ENCODE measurements at places on chromosomes 11 and 22.

DNA sequence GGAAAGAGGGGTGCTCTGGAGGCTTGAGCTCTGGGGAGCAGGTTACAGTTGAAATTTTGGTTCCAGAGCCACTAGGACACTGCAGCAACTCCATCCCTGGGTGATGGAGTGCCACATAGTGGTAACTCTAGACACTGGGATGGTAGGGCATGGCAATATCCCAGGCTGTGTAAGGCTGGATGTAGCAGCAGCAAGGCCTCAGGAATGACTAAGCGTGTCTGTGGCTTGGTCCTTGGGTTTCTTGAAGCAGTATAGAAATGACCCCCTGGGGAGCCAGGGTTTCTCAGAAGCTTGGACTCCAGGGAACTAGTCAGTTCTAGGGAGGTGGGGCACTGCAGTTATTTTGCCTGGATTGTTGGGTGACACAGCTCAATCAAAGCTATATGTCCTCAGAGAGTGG, 8.1 kb downstream of the MS4A4A start:
- H3K27ac ChIP-seq = no peak overlapping the region
- H3K4me3 ChIP-seq = no peak overlapping the region
- H3K4me1 ChIP-seq = no peaks in the 10 kb centered on the region
- no peaks in the 10 kb centered on the region for H3K36me3 ChIP-seq
- H3K27me3 ChIP-seq = no peaks in the 10 kb centered on the region

- peak overlapping the region; percentile 52 for H3K27ac ChIP-seq
- peaks cover 26% of the 10 kb centered on the region for H3K4me1 ChIP-seq
- H3K4me3 ChIP-seq = no peak overlapping the region
- no peak for DNase-seq
- H3K27me3 ChIP-seq = no peaks in the 10 kb centered on the region
- peaks cover 44% of the 10 kb centered on the region for H3K36me3 ChIP-seq
Measured at GRCh38 chr11:44600261-44600660, 34.8 kb downstream of the CD82 start.

DNA sequence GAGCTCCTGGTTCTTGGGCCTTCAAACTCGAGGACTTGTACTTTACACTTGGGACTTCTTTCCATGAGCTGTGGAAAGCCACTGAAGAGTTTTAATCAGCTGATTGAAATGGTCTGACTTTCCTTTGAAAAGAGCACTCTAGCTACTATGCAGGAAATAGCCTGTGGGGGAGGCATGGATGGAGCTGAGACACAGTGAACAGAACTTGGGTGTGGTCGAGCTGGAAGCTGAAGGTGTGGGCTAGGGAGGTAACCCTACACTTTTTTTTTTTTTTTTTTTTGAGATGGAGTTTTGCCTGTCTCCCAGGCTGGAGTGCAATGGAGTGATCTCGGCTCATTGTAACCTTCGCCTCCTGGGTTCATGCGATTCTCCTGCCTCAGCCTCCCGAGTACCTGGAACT, 17.5 kb upstream of the CAPRIN1 start:
- no peak for DNase-seq
- H3K4me3 ChIP-seq = no peak overlapping the region
- H3K27me3 ChIP-seq = peaks cover 11% of the 10 kb centered on the region
- no peak overlapping the region for H3K27ac ChIP-seq
- no peaks in the 10 kb centered on the region for H3K36me3 ChIP-seq

DNA sequence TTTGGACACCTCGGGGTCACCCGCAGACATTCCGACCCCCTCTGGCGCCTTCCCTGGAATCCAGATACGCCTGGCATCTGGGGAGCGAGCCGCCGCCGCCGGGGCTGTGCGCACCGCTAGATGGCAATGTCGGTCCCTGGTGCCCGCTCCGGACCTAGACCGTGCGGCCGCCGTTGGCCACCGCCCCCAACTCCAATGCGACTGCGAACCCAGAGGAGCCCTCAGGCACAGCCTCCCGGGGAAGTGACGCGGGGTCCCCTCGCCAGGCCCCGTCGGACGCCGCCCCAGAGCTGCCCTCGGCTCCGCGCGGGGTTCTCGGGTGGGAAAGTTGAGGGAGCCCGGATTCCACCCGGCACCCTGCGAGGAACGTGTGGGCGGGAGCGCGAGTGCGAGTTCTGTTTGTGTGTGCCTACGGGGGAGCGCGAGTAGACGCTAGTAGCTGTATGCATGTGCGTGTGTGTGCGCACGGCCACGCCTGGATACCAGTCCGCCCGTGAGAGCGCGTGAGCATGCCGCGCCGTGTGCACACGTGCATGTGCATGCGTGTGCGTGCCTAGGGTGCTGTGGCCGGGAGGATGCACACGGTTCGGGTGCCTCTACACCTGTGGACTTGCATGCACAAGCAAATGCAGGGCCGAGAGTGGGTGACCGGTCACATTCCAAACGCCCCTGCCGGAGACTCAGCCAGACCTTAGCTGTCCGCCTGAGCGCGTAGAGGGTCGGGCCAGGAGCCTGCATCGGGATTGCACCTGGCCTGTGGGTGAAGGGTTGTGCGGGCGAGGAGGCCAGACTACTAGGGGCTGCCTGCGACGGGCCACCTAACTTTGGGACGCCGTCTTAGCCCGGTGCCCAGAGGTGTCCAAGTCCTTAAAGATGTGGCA, 1.9 kb downstream of the CHRM4 start:
- no peaks in the 10 kb centered on the region for H3K36me3 ChIP-seq
- peak overlapping the region; percentile 54 for H3K4me3 ChIP-seq
- peaks cover 11% of the 10 kb centered on the region for H3K4me1 ChIP-seq
- H3K27me3 ChIP-seq = peaks cover 67% of the 10 kb centered on the region
- peak; percentile 63 for DNase-seq

- peak overlapping the region; percentile 92 for H3K27ac ChIP-seq
- H3K36me3 ChIP-seq = peaks cover 34% of the 10 kb centered on the region
- H3K4me1 ChIP-seq = peaks cover 60% of the 10 kb centered on the region
- DNase-seq = peak; percentile 86
- peak overlapping the region; percentile 55 for H3K4me3 ChIP-seq
Measured at GRCh38 chr11:12150831-12151382, 40.5 kb downstream of the MICAL2 start.

- peaks cover 8% of the 10 kb centered on the region for H3K27me3 ChIP-seq
- H3K4me1 ChIP-seq = no peaks in the 10 kb centered on the region
- H3K4me3 ChIP-seq = no peak overlapping the region
- no peak for DNase-seq
- no peak overlapping the region for H3K27ac ChIP-seq
Measured at GRCh38 chr11:73333173-73333572, 25.1 kb downstream of the ARHGEF17 start.

- DNase-seq = no peak
- peaks cover 90% of the 10 kb centered on the region for H3K36me3 ChIP-seq
- H3K4me3 ChIP-seq = no peak overlapping the region
- peaks cover 84% of the 10 kb centered on the region for H3K4me1 ChIP-seq
- H3K27me3 ChIP-seq = no peaks in the 10 kb centered on the region
Measured at GRCh38 chr11:88327061-88327460, 10.5 kb downstream of the CTSC start.

DNA sequence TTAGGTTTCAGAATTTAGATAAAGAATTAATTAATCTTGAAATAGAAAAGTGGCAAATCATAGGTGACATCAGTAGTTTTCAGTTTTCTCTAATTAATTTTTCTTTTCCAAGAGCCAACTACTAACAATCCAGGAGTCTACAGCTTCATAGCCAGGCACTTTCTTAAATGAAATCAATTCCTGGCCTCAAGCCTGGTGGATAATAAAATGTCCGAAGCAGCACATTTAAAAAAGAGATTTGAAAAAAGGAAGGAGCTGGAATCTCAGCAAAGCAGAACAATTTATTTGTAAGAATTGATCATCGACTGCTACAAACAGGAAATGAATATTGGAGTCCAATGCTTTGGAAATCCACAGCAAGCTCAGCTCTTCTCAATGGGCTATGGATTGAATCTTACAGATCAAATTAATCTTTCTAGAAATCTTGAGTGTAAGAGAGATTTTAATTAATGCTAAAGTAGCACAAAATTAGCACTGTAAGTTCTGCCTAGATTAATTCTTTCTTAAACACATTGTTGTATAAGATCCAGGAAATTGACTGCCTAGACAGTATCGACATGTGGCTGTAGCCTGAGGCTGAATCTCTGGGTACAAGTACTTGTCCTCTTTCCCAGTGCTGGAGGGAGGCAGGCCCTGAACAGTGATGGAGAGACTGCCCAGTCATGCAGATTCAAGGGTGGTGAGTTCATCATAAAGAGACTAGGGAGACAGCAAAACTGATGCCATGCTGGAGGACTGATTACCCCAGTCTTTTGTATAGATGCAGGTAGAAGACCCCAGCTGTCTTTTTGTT, 167.8 kb upstream of the POU2AF2 start:
- no peak overlapping the region for H3K27ac ChIP-seq
- H3K4me3 ChIP-seq = no peak overlapping the region
- H3K36me3 ChIP-seq = no peaks in the 10 kb centered on the region
- DNase-seq = no peak
- H3K27me3 ChIP-seq = peaks cover 2% of the 10 kb centered on the region

DNA sequence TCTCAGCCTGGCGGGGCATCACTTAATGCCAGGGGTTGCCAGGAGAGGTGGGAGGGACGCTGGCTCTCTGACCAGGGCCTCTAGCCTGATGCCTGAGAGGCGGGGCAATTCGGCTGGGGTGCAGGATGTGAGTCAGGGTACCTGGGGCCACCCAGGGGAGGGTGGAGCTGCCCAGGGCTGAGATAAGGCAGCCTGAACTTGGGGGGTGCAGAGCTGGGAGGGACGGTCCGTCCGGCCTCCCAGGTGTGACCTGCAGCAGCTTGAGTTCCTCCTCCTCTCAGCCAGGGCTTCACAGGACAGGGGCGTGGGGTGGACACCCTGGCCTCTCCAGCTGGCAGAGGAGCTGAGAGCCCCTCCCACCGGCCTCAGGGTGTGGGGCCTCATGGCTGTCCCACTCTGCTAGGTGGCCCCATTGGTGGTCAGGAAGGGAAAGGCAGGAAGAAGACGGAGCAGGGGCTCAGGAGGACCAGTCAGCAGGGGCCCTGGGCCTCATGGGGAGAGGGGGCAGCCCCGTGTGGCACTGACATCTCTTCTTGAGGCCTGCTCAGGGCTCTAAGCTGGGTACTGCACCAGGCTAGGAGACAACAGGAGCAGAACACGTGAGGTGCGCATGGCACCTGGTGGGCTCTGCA, 942 bp upstream of the RPS6KA4 start:
- H3K4me3 ChIP-seq = peak overlapping the region; percentile 70
- H3K27ac ChIP-seq = peak overlapping the region; percentile 77
- peaks cover 29% of the 10 kb centered on the region for H3K4me1 ChIP-seq
- peaks cover 28% of the 10 kb centered on the region for H3K36me3 ChIP-seq
- DNase-seq = peak; percentile 62

Measured in T-helper 2 cell treated with Interferon-gamma antibody and Interleukin-4, amounts not matched to agents 5 μg/mL and 100 μg/mL, for 36 hours (primary cell).